ENCODE measurements at places on chromosomes 1 and 21.

DNA sequence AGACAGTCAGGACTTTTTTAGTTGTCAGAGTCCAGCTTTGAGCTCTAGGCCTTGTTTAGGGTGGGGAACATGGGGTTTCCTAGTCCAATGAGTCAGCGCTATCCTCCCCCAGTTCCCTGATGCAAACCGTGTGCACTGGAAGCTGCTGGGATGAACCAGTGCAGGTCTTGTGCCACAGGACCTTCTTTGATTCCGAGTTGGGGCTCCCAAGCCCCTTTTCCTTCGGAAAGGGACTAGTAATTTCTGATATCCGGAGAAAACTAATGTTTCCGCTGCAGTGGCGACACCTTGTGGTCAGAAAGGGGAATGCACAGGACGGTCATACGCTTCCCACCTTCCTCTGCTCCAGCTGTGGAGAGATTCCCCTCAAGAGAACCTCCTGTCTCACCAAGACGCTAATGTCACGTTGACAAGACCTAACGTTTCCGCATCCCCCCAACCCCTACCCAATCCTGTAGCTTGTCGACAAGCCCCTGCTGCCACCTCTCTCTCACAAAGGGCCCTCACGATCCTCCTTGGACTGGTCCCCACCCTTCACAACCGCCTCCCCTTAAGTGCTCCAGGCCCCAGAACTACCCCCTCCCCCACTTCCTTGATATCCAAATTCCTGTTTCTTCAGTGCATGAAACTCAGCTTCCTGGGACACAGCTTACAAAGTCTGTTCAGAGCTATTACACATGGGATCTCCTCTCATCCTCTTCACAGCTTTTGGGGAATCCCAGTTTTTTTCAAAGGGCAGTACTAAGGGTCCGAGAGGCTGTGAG, 30.9 kb downstream of the GPA33 start:
- DNase-seq, result peak; percentile 39

GRCh38 chr21:34867785-34868184, 181.3 kb downstream of the RUNX1 start:
- DNase-seq, result no peak

DNA sequence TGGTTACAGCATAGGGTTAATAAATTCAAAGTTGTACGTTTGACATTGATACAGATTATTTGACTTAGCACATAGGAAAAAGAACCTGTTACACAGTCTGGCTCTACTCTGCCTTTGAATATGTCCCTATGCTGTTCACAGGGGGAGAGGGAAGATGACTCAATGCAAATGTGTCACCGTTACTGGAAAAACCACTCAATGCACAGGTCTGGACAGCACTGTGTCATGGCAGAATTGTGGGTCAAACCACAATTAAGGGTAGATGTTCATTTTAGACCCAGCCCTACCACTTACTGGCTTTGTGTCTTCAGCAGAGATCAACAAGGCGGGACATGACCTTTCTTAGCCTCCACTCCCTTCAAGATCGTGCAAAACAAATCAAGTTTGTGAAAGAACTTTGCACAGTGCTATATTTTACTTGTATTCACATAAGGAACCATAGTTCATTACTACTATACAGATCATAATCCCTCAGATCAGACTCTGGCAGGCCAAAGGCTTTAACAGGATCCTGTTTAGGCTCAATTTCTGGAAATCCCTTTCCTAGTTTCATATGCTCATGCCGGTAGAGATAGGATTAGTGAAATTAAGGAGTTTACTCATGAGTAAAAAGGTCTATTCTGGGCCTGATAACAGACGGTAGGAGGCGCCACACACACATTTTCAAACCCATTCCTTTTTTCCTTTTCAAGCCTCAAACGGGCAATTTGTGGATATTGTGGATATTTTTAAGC, 22.1 kb downstream of the EIF2D start:
- no peak for DNase-seq

GRCh38 chr1:31181515-31182343, 58.0 kb downstream of the NKAIN1 start:
- DNase-seq, result no peak

DNA sequence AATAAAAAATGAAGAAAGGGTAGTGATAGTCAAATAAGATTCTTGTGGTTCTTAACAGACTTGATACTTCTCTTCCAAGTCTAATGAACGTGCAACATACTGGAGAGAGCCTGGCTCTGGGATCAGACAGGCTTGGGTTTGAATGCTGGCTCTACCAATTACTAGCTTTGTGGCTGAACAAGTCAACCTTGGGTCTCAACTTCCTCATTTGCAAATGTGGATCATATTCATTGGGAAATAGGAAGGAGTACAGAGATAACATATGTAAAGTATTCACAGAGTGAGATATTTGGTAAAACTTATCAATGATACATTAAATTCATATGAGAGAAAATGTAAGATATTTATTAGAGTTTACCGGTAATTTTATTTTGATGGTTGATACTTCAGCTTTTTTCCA, 2.0 kb downstream of the EDEM3 start:
- DNase-seq, result no peak

DNA sequence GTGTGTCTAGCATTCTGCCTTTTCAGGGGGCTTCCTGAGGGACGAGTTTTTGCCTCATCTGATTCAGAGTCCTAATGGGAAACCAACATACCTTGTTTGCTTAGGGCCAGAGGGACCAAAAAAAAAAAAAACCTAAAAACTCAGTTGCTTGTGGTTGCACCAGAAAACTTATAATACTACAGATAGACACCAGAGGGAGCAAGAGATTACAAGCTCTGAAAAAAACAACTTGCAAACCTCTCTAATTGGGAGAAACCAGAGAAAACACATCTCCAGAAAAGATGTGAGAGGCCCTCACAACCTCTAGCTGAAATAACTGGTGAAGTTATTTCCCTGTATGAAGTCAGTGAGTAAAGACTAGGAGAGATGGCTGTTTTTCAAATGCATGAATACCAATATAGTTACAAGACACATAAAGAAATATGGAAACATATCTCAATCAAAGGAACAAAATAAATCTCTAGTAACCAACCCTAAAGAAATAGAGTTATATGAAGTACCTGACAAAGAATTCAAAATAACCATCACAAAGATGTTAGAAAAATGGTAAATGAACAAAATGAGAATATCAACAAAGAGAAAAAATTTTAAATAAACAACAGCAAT, 233.7 kb upstream of the NFIA start:
- DNase-seq, result no peak

- no peak for DNase-seq
These were observed 1760.3 kb downstream of the NCAM2 start for GRCh38 chr21:22758478-22758877.

- DNase-seq, result no peak
These were observed 261.5 kb downstream of the NFIA start for GRCh38 chr1:61343734-61344420.

DNA sequence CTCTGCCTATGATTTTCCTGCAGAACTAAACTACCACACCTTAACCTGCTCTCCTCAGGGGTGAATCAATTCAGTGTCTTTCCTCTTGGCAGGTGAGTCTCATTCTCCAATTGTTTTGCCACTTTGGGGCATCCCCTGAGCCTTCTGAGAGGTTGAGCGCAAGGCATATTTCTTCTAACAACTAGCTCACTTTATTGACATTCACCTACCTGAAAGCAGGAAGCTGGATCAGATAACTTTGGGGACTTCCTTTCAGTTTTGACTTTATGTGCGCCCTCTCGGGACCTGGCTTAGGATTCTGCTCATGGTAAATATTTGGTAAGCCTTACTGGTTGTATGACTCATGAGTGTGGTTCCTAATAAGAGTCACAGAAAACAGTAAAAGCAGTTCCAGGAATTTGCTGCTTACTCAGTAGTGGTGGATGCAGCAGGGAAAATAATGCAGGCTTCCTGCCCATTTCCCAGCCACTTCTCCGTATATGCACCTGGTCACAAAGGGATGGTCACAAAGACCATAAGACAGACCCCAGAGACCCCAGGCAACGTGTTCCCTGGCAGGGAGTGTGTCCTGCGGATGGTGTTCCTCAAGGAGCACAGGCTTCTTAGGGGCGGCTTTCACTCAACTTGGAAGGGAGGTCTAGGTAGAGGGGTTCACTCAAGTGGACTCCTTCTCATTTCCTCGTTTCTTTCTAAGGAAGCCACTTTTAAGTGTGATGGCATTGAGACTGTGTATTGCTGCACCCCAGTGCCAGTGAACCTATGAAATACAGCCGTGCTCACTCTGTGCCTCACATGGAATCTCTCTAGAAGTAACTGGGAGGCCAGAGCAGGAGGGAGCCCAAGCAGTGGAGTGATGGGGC, 22.0 kb upstream of the BATF3 start:
- DNase-seq, result no peak

GRCh38 chr1:52634111-52634510, 1.1 kb downstream of the SHISAL2A start:
- no peak for DNase-seq

DNA sequence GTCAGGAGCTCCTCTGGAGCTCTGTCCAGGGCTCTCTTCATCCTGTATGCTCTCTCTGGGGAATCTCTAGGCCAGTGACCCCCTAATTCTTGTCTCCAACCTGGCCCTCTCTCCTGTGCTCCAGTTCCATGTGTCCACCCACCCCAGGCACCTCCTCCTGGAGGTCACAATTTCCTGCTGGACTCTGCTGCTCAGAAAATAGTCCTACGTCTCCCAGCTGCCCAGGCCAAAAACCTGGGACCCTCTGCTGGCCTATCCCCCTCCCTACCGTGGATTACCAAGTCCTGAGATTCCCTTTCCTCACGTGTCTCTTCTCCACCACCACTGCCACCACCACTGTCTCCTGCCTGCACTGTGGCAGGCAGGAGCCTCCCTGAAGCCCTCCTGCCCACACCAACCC, 11.7 kb downstream of the NES start:
- DNase-seq, result no peak

DNA sequence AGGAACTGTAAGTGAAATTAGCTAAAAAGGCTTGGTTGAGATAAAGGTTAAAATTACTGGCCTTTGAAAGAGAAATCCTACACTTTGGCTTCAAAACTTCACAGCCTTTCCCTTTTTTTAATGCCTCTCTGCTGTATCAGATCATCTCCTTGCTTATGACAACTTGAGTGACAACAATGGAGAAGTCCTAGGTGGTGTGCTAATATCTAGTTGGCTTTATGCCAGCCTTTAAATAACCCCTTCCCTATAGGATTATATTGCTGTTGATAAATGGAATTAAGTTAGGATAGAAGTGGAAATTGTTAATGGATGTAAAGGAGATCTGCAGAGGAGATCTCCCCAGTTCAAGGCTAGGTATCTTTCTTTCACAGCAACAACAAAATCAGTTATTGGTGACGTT, 130.2 kb upstream of the ATP1B1 start:
- no peak for DNase-seq

DNA sequence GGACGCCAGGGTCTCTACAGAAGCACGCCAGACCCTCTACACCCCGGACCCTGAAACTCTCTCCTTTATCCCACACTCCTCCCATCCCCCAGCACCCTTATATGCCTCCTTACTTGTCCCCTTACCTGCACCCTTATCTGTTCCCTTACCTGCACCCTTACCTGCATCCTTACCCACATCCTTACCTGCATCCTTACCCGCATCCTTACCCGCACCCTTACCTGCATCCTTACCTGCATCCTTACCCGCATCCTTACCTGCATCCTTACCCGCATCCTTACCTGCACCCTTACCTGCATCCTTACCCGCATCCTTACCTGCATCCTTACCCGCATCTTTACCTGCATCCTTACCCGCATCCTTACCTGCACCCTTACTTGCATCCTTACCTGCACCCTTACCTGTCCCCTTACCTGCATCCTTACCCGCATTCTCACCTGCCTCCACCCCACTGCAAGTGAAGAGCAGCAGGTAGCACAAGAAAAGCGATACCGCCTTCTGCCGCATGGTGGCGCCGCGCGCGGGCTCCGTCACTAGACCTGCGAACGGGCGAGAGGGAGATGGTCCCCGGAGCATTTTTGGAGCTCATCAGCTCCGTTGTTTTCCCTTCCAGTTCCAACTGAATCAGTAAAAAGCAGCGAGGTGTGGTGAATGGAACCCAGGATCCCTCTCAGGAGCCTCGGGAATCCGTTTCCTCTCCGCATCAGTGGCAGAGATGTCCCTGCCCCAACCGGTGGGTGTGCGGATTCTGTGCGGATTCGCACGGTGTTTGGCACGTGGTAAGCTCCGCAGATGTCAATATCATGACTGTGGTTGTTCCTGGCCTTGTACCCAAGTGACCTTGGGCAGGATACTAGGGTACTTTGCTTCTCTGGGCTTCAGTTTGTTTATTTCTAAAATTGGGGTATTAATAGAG, 2.9 kb downstream of the IFI6 start:
- DNase-seq, result peak; percentile 81

DNA sequence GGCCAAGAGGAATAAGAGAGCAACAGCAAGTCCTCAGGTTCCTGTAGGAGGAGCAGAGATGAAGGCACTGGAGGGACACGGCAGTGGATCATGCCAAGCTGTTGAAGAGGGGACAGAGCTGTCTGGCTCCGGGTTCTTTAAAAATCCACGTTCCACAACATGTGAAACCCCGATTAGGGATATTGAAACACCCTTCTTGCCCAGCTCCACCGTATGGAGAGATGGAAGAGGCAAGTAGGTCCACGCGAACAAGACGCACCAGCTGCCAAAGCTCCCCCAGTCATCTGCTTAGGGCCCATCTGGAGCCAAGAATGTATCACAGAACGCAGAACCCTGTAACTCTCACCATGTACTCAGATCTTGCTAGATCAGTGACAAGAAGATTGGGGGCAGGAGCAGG, 3.9 kb downstream of the C1orf198 start:
- DNase-seq, result no peak

GRCh38 chr21:33380483-33380998, 22.7 kb upstream of the IFNGR2 start:
- DNase-seq, result peak; percentile 61

DNA sequence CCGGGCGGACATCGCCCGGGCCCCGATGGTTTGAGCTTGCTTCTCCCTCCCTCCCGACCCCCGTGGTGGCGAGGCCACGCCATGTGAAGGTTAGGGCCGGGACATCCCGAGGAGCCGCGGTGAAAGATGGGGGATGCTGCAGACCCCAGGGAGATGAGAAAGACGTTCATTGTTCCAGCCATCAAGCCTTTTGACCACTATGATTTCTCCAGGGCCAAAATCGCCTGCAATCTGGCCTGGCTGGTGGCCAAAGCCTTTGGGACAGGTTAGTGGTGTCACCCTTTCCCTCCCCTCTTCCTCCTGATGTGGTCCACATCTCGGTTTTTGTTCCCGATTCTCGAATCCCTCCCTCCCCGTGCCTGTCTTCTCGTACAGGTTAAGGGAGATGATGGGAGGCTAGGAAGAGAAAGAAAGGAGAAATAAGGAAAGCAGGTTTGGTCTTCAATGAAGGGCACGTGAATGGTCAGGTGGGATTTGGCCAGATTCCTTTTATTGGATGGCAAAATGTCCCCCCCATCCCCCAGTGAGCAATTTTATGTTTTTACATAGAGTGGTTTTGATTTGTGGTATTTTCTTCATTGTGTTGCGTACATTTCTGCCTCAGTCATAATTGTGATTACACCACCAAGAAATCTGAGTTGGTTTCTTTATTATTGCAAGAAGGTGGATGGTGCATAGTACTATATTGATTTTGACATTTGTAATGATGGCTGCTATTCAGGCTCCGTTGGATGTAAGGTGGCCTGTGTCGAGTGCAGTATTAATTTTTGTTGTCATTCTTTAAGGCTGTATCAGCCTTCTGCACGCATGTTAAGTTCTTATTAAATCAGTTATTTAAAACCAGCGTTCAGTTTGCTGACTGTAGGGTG, 1.2 kb downstream of the CAMSAP2 start:
- peak; percentile 12 for DNase-seq

Data from substantia nigra (tissue), 51 donors.